ENCODE measurements at places on chromosomes 7 and 10. TPM values are rescaled to one million over a fixed set of nuclear protein-coding genes. Genes with fewer than 3 reads are reported as not detected.

Gene ASB15
- not detected for total RNA-seq

Gene CPA4
- 90.5 TPM for total RNA-seq

Gene ADCY1
- total RNA-seq: 0.52 TPM

Gene MPP7
- total RNA-seq: 2.3 TPM

Gene GPRIN2
- not detected for total RNA-seq

Gene MRLN
- not detected for total RNA-seq

Gene CUZD1
- 2.5 TPM for total RNA-seq

Gene NOS3
- not detected for total RNA-seq

Gene LLCFC1
- total RNA-seq: not detected

Gene OR2A42
- total RNA-seq: not detected

Gene TIAL1
- 43.9 TPM for total RNA-seq
